Fibroblast of skin of left quadriceps (primary cell): ENCODE measurements at places on chromosomes 1 and 21.

GRCh38 chr1:224486801-224487583 is 52.4 kb upstream of the WDR26 start:
- DNase-seq: no peak

DNA sequence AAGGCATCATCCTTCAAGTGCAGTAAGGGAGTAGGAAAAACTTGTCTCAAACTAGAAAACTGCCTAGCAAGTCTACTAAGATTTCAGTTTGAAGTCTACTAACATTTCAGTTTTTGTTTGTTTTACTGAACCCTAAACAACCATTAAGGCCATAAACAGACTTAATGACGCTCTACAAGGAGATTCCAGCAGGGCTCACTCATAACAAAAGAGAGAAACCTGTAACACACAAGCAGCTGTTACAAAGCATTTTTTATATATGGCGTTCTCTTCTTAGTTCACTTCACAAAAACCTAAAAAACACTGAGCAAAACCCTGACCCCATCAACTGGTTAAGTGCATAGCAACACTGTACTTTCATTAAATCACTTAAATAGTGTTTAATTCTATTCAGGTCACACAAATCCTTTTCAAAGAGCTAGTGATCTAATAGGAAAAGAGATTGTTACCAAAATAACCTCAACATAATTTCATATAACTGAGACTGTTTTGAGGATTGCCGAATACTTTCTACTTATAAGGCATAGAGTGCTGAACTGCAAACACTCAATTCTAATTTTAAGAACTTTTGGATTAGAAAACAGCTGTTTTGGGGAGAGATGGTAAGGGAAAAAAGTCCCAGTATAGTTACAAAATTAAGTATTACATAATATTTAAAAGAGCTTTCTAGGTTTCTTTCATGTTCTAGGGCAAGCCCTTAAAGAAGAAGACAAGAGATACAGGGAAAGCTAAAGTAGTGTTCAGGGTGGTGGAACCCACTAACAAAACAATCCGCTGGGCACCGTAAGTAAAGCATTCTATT is 1.4 kb downstream of the B3GALNT2 start:
- DNase-seq: no peak

DNA sequence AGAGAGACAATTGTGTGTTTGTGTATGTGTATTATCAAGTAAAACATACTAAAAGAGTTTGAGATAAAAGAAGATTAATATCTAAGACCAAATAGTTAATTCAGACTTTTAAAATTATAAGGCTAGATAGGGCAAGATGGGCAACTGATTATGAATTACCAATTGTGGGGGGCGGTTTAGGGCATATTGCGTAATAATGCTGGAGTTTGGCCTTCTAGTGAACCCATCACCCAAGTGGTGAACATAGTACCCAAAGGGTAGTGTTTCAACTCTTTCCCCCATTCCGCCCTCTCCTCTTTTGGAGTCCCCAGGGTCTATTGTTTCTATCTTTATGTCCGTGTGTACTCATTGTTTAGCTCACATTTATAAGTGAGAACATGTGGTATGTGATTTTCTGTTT is 55.4 kb downstream of the FRRS1 start:
- no peak for DNase-seq

GRCh38 chr1:89605692-89606091 is 27.2 kb upstream of the LRRC8C start:
- no peak for DNase-seq
